ENCODE measurements at places on chromosomes 7 and 10.

DNA sequence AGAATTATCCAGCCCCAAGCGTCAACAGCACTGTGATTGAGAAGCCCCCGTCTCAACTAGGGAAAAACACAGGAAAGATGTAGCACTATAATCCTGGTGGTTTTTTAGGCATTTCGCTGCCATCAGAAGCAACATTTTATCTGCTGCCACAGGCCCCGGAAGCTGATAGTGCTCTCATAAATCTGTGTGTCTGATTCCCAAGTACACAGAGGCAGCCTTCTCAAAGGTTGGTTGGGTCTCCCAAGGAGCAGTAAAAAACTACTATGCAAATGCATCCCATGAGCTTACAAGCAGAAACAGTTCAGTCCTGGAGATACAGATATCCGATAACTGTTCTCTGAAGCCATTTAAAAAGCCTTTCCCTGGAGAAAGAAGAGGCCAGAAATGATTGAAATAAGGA, 45.8 kb upstream of the LYZL1 start:
- DNase-seq = no peak

DNA sequence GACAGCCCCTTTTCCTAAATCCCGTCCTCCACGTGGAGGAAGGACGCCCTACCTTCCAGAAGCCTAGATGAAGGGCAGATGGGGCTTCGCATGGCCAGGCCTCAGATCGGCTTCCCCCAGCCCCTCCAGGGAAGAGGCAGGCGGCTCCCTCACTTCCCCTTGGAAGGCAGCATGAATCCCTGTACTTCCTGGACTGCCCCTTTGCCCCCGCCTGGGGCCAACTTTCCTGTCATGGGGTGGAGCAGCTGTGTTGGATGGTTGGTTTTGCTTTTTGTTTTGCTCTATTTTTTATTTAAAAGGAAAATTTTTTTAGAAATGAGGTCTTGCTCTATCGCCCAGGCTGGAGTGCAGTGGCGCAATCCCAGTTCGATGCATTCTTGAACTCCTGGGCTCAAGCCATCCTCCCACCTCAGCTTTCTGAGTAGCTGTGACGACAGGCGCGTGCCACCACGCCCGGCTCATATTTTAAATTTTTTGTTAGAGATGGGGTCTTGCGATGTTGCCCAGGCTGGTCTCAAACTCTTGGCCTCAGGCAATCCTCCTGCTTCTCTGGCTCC, 27.2 kb downstream of the GTF2IRD1 start:
- DNase-seq = no peak

GRCh38 chr10:16520900-16521299, 779 bp downstream of the C1QL3 start:
- DNase-seq = no peak

DNA sequence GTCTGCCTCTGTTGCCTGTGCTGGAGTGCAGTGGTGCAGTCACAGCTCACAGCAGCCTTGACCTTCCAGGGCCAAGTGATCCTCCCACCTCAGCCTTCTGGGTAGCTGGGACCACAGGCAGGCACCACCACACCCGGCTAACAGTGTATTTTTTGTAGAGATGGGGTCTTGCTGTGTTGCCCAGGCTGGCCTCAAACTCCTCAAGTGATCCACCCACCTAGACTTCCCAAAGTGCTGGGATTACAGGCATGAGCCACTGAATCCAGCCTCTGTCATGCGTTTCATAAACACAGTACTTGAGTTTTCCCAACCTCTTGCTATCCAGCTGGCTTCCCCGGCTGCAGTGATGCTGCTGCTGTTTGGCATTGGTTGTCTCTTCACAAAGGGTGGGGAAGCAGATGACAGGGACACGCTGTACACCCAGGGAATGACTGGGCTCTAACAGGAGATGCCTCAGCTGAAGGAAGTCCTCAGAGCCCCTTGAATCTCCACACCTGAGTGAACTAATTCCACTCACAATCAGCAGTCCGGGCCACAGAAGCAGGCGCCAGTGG, 191.5 kb downstream of the DIP2C start:
- no peak for DNase-seq

DNA sequence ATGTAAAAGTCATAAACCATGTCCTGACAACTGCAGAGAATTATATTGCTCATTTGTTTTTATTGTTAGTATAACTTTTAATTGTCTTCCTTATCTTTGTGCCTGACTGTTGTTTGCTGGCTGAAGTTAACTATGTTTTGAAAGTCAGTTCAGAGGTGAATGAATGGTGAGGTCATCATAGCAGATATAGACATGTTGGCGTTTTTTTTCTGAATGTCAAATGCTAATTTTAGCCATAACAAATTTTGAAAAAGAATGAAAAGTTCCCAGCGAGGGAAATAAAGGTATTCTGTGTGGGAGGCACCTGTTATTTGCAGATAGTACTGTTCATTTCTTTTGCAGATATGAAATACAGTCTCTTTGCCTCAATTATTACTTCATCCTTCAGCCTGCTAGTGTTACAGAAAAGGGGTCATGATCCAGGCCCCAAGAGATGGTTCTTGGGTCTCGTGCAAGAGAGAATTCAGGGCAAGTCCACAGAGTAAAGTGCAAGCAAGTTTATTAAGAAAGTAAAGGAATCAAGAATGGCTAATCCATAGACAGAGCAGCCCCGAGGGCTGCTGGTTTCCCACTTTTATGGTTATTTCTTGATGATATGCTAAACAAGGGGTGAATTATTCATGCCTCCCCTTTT, 96.5 kb downstream of the CAMK1D start:
- DNase-seq = no peak

GRCh38 chr7:55192723-55193122, 172.4 kb upstream of the LANCL2 start:
- DNase-seq = no peak

DNA sequence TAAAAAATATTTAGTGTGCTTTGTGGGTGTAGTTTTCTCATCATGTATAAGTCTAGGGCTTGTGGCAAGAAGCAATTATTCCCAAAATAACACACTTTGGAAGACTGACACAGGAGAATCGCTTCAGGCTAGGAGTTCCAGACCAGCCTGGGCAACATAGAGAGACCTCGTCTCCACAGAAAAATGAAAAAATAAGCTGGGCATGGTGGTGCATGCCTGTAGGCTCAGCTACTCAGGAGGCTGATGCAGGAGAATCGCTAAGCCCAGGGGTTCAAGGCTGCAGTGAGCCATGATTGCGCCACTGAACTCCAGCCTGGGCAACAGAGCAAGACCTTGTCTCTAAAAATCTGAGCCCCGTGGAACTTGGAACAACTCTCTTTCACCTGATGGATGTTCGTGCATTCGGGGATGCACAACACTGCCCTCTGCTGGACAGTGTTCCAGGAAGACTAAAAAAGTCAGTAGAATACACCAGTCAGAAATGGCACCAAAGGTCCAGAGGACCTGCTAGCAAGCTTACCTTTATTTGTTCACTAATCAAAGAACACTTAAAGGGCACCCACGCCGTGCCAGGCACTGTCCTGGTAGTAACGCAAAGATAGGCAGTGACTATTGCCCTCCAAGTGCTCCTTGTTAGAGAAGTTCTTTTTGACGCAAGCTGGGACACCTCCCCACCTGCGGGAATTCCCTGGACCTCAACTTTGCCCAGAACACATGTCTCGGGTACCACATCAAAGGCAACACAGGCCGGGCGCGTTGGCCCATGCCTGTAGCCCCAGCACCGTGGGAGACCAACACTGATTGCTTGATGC, 81.9 kb upstream of the CALN1 start:
- peak; percentile 12 for DNase-seq

GRCh38 chr7:21671859-21672258, 129.0 kb downstream of the DNAH11 start:
- DNase-seq = no peak

DNA sequence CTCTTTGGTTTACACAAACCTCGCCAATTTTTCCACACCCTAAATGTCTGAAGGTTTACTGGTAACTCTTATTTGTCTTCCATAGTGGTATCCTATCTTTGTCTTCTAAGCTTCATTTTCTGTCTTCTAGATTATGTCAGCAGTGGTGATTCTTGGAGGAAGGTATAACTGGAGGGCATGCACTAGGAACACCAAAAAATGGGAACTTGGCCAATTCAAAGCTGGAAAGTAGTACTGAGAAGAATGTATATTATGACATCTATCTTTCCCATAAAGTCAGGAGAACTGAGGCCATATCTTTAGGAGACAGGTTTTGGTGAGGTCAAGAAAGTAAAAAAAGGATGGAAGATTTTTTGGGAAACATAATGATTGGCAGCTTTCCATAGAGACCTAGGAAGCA, 113.3 kb downstream of the CPEB3 start:
- DNase-seq = no peak

GRCh38 chr10:129207297-129207696, 259.7 kb upstream of the MGMT start:
- no peak for DNase-seq

DNA sequence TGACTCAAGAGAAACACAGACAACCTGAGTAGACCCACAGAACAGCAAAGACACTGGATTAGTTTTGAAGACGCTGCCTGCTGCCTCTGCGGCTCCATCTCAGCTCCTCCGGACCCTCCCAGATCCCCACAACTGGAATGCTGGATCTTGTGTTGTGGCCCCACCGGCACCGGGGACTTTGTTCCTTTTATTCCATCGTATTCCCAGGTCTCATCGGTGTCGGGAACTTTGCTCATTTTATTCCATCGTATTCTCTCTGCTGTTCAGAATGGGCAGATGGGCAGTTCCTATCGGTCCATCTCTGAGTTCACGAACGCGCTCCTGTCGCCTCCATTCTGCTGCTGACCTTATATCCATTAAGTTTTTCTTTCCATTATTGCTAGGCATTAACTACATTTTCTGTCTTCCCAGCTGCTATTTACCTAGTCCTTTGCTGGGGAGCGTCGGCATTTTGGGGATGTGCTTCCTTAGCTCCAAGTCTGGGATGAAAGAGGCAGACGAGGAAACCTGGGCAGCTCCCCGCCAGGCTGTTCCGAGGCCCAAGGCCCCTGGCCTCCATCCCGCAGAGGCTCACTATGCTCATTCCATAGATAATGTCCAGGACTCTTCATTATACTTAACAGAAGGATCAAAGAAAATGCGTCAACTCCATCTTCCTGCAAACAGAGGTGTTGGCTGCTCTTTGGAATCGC, 192.4 kb downstream of the MAD1L1 start:
- DNase-seq = no peak

GRCh38 chr7:130951976-130952876, 218.2 kb upstream of the KLF14 start:
- no peak for DNase-seq

GRCh38 chr7:6730343-6730633, 23.5 kb upstream of the ZNF12 start:
- no peak for DNase-seq

GRCh38 chr7:129091484-129092002, 36.6 kb upstream of the TNPO3 start:
- DNase-seq = peak; percentile 82

- DNase-seq = no peak
These were observed 204.4 kb downstream of the OTUD1 start for GRCh38 chr10:23643111-23643780.

DNA sequence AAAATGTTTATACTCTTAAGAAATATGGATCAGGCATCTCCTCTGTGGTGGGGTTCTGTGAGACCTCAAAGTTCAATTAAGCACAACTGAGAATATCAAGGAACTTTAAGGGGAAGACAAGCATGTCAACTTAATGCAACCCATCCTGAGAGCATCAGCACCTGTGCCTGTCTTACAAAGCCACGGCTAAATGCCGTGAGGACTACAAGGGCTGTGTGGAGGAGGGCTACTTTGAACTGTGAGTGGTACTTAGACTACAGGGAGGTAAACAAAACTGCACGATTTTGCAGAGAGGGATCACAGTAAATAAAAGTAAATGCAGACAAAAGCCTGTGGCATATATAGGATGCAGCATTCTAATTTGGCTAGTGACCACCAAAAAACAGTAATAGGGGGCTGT, 139.1 kb downstream of the ATE1 start:
- no peak for DNase-seq

- DNase-seq = no peak
These were observed 4.2 kb downstream of the CPVL start for GRCh38 chr7:29142021-29142727.

GRCh38 chr10:61900829-61901792, at the start of gene ARID5B:
TSS of gene ARID5B (plus strand) at chr10:61901699. CDS start at chr10:61901710, 11 bp downstream.
- no peak for DNase-seq

GRCh38 chr7:139718859-139719258, 58.9 kb downstream of the HIPK2 start:
- DNase-seq = no peak

- DNase-seq = no peak
These were observed 128.3 kb downstream of the ADARB2 start for GRCh38 chr10:1608851-1609647.

GRCh38 chr7:137847568-137848050, 835 bp upstream of the DGKI start:
- DNase-seq = no peak

Data from activated gamma-delta T cell treated with anti-CD3 and anti-CD28 coated beads, Interleukin-2, amount 50 U/mL, for 16 hours (primary cell).